ENCODE measurements at places on chromosomes 16 and 17.

DNA sequence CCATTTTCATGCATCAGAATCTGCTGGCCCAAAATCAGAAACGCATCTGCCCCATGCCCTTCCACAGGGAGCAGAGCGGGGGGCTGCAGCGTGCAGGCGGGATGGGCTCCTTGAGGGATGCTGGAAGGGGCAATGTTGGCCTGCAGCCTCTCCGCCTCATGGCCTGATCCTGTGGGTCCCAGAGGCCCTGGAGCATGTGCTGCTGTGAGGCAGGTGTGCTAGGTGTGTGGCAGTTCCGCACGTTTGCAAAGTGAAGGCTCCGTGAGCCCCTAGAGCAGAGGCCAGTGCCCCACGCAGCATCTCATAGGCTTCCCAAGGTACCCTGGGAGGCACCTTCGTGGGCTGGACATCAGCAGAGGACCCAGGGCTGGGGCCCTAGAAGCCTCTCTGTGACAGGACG, 36.4 kb upstream of the CDH15 start:
- no peak for DNase-seq

DNA sequence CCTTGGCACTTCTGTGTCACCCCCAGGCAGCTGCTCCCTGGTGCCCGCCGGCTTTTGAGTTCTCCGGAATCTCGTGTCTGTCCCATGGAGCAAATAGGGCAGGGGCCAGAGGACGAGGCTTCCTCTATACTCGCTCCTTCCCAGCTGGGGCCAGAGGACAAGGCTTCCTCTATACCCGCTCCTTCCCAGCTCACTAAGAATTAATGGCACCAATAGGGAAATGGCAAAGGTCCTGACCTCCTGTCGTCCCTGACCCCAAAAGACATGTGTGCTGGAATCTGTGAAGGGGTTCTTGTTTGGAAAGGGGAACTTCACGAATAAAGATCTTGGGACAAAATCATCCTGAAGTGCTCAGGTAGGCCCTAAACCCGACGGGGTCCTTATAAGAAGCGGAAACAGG, 7.6 kb downstream of the SGSH start:
- no peak for DNase-seq

DNA sequence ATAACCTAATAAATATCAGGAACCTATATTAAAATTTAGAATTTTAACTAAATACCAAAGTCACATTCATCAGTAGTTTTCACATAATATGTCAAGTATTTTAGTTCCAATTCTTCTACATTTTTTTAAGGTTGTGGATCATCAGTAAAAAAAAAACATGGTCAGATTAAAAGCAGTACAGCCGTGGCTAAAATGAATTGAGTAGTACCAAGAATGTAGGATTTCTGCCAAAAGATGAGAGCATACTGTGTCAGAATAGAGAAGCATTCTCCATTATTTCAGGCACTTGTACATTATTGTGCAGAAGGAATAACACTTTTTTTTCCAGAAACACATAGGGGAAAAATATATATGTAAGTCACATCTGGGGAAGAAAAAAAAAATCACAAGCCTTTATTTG, 1176.1 kb downstream of the CDH11 start:
- DNase-seq: no peak

GRCh38 chr17:27471321-27472269, 15.3 kb downstream of the KSR1 start:
- no peak for DNase-seq

DNA sequence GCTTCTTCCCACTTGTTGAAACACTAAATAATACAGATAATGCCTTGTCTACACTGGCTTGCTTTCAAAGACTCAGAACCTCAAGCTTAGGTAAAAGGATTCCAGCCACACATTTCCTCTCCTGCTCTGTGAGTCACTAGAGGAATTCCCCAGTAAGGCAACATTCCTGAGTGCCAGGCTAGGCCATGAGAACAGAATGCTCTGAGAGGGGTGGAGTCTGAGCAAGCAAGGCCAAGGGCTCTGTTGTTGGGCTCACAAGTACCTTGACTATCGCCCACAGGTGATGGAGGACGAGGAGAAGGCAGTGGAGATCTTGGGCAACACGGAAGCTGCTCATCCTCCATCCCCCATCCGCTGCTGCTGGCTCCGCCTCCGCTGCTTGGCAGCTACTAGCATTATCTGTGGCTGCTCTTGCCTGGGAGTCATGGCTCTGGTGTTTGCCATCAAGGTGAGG, 6.7 kb upstream of the PHKG2 start:
- DNase-seq: no peak

GRCh38 chr16:84752600-84752999, 52.8 kb downstream of the USP10 start:
- no peak for DNase-seq

GRCh38 chr16:81610144-81610842, 165.7 kb downstream of the CMIP start:
- DNase-seq: no peak

- no peak for DNase-seq
These were observed 2.3 kb downstream of the CLUH start for GRCh38 chr17:2709183-2709661.

All from NCI-H1417 treated with DMSO at 0.1 percent for 48 hours (cell line).